ENCODE measurements at places on chromosomes 6 and 20.
A peak's percentile ranks its signal among the peaks of the same experiment; 100 is the strongest.

- DNase-seq: no peak
These were observed 180.5 kb downstream of the TENT5A start for GRCh38 chr6:81572020-81572419.

DNA sequence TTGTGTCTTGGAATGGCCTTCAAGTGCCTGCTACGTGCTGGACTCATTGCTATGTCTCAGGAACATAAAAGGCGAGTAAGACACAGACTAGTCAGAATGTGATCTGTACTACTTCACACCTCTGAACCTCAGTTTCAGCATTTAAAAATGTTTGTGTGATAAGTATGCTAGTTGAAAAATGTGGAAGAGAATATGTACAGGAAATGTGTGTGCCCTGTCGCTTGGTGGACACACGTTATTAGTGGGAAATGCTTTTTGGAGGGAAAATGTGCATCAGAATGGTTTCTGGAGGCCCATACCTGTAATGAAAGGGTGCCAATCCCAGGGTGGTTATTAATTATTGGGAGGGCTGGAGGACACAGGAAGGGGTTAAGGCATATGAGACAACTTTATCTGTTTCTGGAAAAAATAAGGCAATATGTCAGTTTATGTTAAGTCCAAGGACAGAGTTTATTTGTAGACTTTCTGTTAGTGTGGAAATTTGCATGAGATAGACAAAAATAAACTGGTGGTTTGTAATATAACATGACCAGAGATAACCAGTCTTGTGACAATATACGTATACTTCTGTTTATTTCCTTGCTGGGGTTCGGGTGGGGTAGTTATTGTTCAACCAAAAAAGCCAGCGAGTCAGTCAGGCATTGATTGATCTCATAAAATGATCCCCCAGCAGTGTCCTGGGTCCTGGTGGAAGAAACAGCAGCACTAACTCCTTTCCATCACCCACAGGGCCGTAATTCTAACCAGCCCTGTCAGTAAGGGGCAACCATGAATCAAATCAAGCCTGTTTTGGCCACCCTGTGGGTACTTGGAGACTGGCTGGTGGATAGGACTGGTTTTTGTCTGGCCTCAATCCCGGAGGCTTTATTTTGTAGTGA, 117.9 kb downstream of the JARID2 start:
- no peak for DNase-seq

GRCh38 chr6:149701714-149702113, 16.2 kb downstream of the LATS1 start:
- no peak for DNase-seq

- peak; percentile 32 for DNase-seq
These were observed 317.8 kb downstream of the CENPW start for GRCh38 chr6:126657561-126658175.

DNA sequence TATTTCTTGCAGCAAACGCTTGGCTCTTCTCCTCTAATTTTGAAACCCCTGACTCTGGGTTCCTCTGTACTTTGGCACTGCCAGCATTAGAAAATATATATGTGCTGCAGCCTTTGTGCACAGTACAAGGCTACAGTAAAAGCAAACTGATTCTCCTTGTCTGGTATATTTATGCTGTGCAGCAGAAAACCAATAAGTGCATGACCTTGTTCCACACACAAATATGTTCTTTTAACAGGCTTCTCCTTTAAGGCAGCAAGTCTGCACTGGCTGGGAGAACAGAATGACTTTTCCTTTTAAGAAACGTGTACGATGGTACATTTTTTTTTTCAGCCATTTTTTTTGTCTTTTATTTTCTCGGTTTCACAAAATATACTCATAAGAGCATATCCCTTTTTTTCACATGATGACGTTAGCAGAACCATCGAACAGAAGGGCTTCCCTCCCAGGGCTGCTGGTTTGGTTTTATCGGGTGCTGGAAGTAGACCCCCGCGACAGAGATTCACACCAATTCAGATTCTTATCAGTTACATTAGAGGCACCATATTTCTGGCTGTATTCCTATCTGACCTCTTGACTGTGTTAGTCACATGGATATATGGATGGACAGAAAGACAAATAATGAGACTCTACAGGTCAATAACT, 129.9 kb upstream of the ARID1B start:
- no peak for DNase-seq

DNA sequence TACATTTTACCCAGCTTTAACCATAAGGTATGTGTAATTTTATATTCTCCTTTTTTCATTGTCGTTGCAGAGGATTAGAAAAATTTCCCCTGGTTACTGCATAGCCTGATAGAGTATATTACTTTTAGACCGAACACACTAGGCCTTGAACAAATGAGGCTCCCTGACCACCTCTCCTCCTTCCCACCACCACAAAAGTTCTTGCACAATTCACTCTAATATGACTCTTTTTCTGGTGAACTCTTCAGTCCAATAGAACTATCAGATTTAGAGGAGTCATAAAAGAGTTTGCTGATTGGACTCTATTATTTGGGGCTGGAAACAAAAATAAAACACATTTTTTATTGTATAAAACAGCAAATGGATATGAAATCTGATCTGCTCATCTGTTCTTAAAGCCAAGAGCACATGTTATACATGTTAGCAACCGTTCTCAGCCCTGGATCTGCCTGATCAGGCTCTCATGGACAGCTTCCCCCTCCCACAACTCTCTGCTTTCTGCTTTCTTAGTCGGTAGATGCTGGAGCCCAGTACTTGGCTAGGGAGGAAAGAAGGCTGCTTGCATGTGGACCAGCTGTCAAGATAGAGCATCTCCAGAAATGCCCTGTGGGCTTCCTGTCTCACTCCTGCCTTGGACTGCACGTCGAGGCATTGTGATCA, 83.5 kb downstream of the CD164 start:
- DNase-seq: no peak

DNA sequence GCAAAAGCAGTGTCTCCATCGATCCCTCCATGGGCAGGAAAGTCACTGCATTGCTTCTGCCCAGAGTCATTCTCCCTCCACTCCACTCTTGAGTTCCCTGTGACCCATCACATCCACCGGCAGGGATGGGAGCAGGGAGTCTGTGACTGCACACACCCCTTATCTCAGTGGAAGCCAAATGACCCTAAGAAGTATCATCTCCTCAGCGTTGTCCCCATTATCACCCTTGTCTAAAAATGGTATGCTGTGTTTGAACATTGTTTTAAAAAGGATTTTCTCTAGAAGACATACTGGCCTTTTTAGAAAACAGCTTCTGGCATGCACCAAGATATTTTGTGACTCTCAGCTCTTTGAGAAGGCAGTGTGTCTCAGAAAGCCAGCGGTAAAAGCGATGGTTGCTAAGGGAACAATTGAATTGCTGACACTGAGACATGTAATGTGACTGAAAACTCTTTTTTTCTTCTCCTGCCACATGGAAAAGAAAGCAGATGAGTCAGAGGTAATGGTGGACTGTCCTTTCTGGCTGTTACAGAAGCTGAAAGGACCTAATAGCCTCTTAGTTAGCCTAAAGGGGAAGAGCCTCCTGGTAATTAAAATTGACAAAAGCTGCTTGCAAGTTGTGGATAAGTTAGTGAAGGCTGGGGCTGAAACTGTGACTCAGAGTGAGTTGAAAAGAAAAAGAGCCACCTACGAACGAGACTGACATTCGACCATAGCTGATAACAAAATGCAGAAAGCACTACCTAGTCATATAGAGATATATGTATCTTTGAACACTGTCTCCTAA, 120.5 kb downstream of the MAP3K7 start:
- DNase-seq: no peak

DNA sequence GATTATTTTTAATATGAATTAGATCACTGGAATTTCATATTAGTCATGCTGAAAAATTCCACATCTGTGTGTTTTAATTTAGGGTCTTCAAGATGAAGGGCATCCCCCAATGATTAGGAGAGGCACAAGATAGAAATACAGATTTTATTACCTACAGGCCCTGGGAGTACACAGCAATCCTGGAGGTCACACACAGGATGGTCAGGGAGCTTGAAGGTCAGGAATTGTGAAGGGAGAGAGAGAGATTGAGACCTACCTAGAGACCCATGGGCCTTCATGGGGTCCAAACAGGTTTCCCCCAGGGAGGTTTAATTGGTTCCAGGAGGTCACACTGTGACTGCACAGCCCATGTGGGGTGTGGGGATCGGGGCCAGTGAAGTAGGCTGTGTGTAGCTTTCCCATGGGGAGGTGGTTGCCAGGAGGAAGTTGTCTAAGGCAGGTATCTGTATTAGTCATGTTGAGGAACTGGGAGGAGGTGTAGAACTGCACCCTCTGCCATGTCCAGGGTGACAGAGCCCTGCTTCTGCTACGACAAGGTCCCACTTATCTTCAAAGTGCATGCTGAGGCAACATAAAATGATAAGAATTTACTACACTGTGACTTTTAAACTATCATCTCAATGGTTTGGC, 18.3 kb downstream of the SNX9 start:
- DNase-seq: no peak

GRCh38 chr20:7333841-7334240, 566.4 kb downstream of the BMP2 start:
- DNase-seq: no peak

DNA sequence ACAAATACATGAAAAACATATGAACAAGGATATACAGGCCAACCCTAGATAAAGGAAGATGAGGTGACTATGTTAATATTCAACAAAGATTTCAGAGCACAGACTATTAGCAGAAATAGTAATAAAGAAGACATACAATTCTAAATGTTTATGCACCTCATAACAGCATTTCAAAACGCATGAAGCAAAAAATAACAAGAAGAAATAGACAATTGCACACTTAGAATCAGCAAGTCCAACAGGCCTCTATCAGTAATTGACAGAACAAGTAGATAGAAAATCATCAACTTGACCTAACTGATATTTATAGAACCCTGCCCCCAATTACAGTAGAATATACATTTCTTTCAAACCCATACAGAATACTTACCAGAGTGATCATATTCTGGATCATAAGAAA, 11.4 kb upstream of the DOK5 start:
- no peak for DNase-seq

DNA sequence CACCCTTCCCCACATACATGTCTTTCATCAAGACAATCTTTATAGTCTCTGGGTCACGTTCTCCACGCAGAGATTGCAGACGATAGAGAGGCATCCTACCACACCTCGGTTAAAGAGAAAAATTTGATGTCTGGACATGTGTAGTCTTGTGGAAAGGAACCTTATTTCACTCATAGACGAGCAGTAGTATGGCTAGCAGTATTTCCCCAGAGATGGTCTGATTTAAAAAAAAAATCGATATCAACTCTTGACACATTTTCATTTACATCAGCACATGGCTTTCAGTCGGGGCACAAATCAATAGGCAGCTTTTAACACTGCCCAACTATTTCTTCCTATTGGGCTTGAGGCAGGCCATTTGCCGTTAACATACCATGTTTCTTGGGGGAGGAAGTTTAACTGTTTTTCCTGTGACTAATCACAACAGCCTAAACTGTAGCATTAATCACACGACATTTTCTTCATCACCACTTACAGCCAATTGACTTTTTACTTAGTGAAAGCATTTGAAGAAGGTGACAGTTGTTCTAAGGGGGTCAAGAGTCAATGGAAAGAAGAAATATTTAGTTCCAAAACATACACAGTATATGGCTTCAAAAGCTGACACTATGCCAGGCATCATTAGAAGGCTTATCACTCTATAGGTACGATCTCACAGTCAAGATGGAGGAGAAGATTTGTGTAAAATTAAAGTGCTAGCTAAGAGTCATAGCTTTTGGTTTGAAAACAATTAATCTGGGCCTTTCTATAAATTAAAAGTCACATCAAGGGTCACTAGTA, 129.5 kb upstream of the HDAC2 start:
- no peak for DNase-seq

- DNase-seq: no peak
These were observed 290.7 kb downstream of the ARHGAP18 start for GRCh38 chr6:129419324-129419723.

- no peak for DNase-seq
These were observed 221.5 kb upstream of the DEFB112 start for GRCh38 chr6:50271266-50271665.

DNA sequence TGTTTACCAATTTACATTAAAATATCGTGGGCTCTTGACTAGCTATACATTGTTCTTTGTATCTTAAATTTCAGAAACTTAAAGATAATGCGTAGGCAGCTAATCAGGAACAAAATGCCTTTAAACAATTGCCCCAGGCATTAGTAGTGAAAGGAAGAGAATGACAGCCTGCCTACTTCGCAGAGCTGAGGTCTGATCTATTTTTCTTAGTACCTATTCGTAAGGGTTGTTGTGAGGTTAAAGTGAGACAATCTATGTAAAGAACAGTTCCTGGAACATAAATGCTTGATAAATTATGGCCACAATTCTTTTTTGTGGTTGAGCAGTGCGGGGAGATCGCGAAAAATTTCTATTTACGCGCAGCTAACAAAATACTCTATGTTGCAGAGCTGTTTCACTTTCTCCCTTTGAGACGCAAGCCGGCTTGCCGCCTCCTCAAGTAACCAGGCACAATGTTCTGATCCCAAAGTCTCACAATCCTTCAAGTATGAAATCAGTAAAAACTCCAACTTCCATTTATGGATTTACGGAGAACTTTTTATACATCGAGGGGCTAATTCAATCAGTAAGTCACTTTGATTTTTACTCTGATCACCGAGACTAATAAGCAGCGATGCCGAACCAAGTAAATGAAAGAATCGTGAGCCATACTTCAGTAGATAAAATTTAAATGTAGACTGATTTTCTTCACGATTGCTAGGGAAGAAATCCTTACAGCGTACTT, 878 bp upstream of the PNRC1 start:
- DNase-seq: peak; percentile 28

DNA sequence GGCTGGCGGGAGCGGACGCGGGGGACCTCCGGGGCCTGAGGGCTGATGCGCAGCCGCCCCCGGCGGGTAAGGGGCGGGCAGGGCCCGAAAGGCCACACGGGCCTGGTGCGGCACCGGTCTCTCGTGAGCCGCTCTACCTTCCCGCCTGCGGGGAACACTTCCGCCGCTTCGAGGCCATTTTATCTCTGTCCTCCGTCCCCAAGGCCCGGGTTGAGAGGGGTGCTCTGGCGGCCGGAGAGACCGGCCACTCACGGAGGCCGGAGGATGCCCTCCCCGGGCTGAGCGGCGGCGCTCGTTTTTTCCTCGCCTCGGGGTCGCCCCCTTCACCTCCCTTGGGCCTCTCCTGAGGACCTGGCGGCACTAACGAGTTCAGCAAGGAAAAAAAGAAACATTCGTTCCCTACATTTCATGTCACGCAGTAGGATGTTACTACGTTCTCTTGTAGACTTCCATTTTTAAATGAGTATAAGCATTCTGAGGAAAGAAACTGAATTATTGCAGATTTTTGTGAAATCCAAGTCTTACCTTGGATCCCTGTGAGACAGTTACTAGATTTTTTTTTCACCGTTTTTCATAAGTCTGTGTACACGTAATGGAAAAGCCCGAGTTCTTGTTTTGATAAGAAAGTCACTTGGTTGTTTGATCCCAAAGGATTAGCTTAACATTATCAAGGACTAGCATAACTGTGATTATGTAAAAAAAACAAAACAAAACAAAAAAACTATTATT, 575 bp downstream of the WTAP start:
- peak; percentile 88 for DNase-seq

Measured in NCI-H146 (cell line).